Cortex of kidney (tissue), 1 donor: ENCODE measurements at places on chromosomes 5 and 9.

DNA sequence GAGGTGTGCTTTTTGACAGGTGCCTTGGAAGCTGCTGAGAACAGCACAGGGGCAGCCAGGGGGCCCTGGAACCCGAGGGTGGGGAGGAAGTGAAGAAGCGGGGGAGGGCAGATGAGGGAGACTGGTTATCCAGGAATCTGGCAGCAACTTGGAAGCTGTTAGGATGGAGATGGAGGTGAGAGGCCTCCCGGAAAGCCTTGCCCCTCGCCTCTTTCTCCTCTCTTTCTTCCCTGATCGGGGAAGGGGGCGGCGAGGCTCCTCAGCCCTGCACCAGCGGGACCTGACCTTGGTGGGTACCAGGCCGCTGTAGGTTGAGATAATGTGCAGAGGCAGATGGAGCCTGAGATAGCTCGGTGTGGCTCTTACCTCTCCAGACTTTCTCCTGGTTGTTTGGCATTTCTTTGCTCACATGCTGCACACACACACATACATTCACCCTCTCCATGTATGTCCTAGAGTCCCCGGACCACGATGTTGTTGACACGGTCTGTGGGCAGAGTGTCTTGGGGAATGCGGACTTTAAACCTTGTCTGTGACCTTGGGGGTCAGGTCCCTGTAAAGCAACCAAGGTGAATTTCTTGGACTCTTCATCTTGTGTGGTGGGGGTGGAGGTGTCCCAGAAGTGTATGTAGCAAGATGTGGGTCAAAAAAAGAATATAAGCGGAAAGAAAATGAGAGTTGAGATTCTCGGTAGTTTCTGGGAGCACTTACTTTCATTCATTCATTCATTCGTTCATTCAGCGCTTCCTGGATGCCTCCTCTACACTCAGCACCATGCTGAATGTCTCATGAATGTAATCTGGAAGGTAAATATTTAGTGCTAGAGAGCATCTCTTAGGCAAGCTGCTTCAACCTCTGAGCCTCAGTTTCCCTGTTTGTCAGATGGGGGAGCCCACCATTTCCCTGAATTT lies 1.6 kb downstream of the WWC1 start:
- DNase-seq: no peak

DNA sequence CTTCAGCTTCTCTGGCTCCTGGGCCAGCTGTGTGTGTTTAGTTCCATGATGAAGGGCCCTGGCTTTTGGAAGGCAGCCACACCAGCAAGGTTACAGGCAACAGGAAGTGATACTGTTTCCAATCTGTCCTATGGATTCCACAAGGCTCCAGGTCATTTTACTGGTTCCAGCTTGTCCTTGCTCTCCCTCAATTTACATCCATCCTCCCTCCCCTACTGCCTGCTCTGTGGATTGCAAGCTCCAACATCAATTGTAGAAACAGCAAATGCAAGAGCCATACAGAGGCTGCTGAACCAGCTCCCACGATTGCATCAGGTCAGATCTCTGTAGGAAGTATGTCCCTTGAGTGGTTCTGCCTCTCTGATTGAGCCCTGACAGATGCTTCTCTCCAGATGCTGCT lies 409.8 kb downstream of the NTRK2 start:
- DNase-seq: no peak

DNA sequence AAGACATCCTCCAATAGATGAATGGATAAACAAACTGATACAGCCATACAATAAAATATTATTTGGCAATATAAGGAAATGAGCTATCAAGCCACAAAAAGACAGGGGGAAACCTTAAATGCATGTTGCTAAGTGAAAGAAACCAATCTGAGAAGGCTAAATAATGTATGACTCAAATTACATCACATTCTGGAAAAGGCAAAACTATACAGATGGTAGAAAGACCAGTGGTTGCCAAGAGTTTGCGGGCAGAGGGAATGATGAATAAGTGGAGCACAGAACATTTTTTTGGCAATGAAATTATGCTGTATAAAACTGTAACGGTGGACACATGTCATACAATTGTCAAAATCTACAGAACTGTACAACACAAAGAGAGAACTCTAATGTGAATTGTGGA lies 63.3 kb downstream of the CSF2 start:
- no peak for DNase-seq

DNA sequence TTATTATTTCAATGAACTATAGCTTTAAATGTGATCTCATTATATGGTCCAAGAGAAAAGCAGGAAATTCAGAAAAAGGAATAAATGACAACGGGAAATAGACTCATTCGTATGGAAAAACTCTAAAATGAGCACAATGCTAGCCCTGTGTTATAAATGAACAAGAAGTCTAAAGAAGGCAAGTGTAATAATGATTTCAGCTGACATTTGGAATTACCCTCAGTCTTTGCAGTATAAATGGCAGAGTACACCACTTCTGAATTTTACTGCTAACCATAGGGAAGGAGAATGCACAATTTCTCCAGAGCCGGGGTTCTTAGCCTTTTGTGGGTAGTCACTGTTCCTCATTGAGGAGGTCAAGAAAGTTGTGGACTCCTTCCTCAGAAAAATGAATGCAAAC lies 93.1 kb downstream of the ANKRD55 start:
- DNase-seq: no peak

DNA sequence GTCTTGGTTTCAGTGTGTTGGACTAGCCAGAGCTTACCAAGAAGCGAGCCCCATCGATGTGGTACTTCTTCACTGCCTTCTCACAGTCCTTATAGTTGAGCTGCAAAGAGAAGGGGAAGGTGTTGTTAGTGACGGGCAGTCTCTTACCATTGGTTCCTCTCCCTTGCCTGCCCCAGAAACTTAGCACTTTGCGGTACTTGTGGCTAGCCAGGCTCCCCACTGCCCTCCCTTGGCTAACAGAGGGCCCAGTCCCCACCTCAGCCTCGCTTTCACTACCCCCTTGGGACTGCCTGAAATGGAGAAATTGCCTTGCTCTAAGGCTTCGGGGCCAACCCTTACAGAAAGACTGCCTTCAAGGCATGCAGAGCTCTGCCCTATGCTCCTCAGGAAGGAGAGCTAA lies 4.3 kb downstream of the LCP2 start:
- DNase-seq: no peak

GRCh38 chr9:115914291-115914690 lies 239.3 kb upstream of the PAPPA start:
- no peak for DNase-seq

GRCh38 chr5:19928562-19929421 lies 59.2 kb downstream of the CDH18 start:
- no peak for DNase-seq

DNA sequence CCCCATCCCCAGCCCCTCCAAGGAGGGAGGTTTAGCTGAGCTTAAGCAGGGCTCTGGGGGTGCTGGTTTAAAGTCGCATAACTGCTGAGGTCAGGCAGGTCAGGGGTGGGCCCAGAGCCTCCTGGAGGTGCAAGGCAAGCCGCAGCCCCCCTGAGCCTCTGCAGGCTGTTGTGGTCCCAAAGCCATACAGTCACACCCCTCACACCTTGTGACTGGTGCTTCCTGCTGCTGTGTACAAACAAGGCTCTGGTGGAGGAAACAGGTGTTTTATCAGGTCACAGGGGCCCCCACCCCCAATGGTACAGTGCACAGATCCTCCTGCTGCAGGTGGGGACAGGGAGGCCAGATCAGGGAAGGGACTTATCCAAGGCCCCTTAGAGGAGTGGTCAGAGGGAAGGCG lies 8.0 kb downstream of the TCF7 start:
- no peak for DNase-seq

GRCh38 chr9:95343725-95344287 lies 26.3 kb upstream of the FANCC start:
- no peak for DNase-seq

DNA sequence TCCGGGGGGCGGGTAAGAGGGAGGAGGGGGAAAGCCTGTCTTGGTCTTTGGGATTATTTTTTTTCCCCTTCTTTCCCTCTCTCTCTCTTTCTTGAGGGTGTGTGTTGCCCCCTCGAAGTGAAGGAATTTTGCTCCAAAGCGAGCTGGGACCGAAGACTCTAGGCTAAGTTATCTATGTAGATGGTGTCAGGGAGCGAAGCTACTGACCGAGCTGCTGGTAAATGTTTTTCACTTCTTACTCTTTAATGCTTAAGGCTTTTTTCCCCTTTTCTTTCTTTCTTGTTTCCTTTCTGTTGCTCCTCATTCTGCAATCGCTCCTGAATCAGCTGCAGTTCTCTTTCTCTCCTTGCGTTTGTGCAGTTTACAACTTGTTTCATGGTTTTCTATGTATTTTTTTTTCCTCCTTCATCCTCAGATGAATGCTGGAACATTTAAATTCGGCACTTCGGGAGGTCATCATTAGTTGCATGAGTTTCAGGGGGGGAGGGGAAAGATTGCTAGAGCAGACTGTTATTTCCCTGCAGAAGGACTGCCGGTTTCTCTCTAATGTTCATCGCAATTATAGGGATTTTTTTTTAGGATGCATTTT lies 1312.0 kb upstream of the WWC1 start:
- DNase-seq: no peak
